ENCODE measurements at places on chromosomes 4 and X. TPM values are rescaled to one million over a fixed set of nuclear protein-coding genes. Genes with fewer than 3 reads are reported as not detected.

The ARHGAP6 gene
- total RNA-seq, result not detected

The ATP1B4 gene
- not detected for total RNA-seq

The FAT4 gene
- not detected for total RNA-seq

The TCP11X2 gene
- total RNA-seq, result not detected

The SLC34A2 gene
- not detected for total RNA-seq

The AKAP14 gene
- not detected for total RNA-seq

The TSPAN7 gene
- 0.23 TPM for total RNA-seq

The SMR3B gene
- total RNA-seq, result not detected

DNA sequence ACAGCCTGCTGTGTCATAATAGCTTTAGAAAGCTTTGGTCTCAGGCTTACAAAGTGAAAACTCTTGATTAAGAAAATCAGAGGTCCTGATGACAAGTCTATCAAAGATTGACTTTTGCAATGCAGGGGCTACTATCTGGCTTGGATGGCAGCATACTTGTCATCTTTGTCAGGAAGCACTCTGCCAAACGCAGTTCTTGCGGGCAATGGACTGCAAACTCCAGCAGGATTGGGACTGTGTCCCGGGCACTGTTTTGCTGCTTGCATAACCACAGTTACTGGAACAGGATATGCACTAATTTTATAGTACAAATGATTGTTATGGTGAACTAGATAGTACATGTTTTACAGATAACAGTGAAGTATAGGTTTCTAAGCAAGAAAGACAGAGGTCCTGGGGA, 185.6 kb downstream of the IQCM start:
- H3K4me3 ChIP-seq, result no peak overlapping the region
- H3K36me3 ChIP-seq, result no peaks in the 10 kb centered on the region
- H3K27me3 ChIP-seq, result no peaks in the 10 kb centered on the region
- no peak for DNase-seq

DNA sequence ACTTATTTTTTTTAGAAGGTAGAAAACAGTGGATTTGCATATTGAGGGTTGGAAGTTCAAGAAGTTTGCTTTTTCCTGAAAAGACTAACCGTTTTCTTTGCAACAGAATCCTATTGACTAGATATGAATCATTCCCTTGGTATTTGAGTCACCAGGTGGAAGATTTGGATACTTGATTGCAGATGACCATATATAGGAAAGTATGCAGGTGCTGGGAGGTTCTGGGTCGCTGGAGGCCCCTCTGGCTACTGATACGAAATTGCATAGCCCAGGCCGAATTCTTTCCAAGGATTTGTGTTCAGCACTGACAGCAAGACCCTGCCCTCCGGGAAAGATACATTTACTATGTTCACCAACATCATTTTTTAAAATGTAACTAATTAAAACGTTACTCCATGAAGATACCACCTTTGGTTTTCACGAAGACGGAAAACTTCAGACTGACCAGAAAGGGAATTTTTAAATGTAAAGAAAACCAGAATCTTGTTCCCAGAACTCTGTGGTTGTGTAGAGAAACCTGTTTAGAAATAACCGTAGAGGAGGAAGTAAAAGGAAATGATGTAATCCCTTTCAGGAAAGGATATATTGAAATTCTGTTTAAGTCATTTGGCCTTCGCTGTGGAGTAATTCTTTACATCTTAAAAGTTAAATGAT, 946 bp downstream of the ANXA3 start:
- H3K36me3 ChIP-seq, result peaks cover 3% of the 10 kb centered on the region
- H3K27me3 ChIP-seq, result peaks cover 40% of the 10 kb centered on the region
- DNase-seq, result no peak
- no peak overlapping the region for H3K27ac ChIP-seq
- no peak overlapping the region for H3K4me3 ChIP-seq

- DNase-seq, result no peak
- H3K4me1 ChIP-seq, result no peaks in the 10 kb centered on the region
- H3K4me3 ChIP-seq, result no peak overlapping the region
- H3K27me3 ChIP-seq, result peaks cover 8% of the 10 kb centered on the region
These were observed 17.8 kb downstream of the PSAPL1 start for GRCh38 chr4:7416745-7417432.

DNA sequence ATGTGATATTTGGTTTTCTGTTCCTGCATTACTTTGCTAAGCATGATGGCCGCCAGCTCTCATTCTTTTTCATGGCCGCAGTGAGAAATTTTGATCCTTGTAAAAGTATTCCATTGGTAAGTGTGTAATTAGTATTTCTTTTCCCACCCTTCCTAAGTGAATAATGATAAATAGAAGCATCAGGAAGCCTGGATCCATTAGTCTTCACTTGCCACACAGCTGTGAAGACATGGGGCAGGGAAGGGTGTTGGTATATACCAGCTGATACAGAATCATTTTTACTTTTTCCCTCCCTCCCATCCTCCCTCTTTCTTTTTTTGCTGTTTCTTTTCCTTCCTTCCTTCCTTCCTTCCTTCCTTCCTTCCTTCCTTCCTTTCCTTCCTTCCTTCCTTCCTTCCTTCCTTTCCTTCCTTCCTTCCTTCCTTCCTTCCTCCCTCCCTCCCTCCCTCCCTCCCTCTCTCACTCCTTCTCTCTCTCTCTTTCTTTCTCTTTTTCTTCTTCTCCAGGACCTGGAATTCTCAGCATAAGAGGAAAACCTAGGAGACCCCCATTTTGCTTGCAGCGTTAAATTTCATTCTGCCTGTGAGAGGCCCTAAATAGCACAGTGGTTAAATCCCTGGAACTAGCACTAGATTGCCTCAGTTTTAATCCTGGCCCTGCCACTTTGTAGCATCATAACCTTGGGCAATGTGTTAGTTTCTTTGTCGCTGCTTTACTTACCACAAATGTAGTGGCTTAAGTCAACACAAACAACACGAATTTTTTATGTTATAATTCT, 1.4 kb upstream of the NR0B1 start:
- H3K27me3 ChIP-seq, result peaks cover 9% of the 10 kb centered on the region
- H3K4me3 ChIP-seq, result no peak overlapping the region
- DNase-seq, result no peak
- H3K27ac ChIP-seq, result no peak overlapping the region

- H3K27ac ChIP-seq, result no peak overlapping the region
- DNase-seq, result no peak
- no peak overlapping the region for H3K4me3 ChIP-seq
- H3K4me1 ChIP-seq, result no peaks in the 10 kb centered on the region
- no peaks in the 10 kb centered on the region for H3K27me3 ChIP-seq
These were observed 379.6 kb downstream of the ARHGAP24 start for GRCh38 chr4:85854546-85854945.

DNA sequence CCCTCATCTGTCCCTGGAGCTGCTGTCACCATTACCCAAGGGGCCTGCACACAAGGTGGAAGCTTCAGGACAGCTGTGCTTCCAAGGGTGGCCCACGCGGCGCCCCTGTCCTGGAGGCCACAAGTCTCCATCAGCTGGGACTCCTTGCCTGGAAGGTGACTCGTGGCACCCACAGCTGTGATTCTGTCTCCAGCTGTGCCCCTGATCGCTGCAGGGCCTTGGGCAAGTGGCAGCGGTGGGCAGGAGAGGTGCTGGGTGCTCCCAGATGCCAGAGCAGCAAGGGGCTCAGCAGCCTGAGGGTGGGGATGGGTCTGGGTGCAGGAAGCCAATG, 9.0 kb upstream of the DUSP9 start:
- H3K36me3 ChIP-seq, result no peaks in the 10 kb centered on the region
- no peak for DNase-seq
- H3K27me3 ChIP-seq, result peaks cover 12% of the 10 kb centered on the region
- H3K4me1 ChIP-seq, result peaks cover 7% of the 10 kb centered on the region
- no peak overlapping the region for H3K4me3 ChIP-seq
- H3K27ac ChIP-seq, result no peak overlapping the region

GRCh38 chr4:88690355-88690754, 7.3 kb downstream of the NAP1L5 start:
- no peak overlapping the region for H3K27ac ChIP-seq
- peaks cover 40% of the 10 kb centered on the region for H3K36me3 ChIP-seq
- H3K4me1 ChIP-seq, result no peaks in the 10 kb centered on the region
- no peak for DNase-seq
- no peaks in the 10 kb centered on the region for H3K27me3 ChIP-seq

- no peak for DNase-seq
- no peak overlapping the region for H3K27ac ChIP-seq
- no peaks in the 10 kb centered on the region for H3K36me3 ChIP-seq
- H3K27me3 ChIP-seq, result peaks cover 64% of the 10 kb centered on the region
- no peak overlapping the region for H3K4me3 ChIP-seq
These were observed 2.2 kb downstream of the NMU start for GRCh38 chr4:55633903-55634302.

DNA sequence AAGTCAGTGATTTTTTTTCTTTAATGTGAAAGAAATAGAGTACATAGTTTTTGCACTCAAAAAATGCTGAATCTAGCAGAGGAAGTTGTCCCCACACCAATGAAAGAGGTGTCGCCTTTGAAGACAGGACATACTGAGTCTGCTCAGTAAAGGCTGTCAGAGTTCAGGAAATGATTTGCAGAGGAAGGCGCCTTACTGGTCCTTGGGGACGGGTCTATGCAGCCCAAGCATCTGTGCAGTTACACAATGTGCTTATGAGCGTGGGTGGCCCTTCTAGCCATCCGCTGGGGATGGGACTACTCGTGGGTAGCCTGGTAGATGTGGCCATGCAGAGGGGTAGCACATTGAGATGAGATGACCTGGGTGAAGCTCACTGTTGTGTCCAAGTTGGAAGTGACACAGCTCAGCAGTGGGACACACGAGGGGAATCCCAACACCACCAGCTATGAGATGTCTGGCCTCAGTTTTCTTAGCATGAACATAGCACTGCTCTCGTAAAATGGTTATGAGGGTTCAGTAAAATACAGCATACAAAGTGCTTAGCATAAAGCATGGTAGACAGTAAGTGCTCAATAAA, 116.5 kb upstream of the RBPJ start:
- peaks cover 15% of the 10 kb centered on the region for H3K27me3 ChIP-seq
- DNase-seq, result no peak
- no peak overlapping the region for H3K4me3 ChIP-seq
- peaks cover 22% of the 10 kb centered on the region for H3K4me1 ChIP-seq
- H3K36me3 ChIP-seq, result peaks cover 23% of the 10 kb centered on the region
- no peak overlapping the region for H3K27ac ChIP-seq

DNA sequence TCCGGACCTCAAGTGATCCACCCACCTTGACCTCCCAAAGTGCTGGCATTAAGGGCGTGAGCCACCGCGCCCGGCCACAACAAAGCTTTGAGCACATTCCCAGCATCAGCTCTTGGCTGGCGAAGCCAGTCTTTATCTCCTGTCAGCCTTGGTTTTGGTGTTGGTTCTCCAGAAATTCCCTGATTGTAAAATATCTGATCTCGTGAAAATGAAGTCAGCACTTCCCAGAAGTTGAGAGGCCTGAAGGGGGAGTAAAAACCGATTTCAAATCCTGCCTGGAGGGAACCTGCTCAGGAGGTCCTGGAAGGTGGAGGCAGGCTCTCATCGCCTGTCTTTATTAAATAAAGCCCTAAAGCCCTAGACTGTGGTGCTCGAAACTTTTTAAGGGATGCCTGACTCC, 33.6 kb downstream of the PTTG2 start:
- DNase-seq, result no peak
- no peaks in the 10 kb centered on the region for H3K27me3 ChIP-seq
- peaks cover 10% of the 10 kb centered on the region for H3K4me1 ChIP-seq
- no peak overlapping the region for H3K27ac ChIP-seq

DNA sequence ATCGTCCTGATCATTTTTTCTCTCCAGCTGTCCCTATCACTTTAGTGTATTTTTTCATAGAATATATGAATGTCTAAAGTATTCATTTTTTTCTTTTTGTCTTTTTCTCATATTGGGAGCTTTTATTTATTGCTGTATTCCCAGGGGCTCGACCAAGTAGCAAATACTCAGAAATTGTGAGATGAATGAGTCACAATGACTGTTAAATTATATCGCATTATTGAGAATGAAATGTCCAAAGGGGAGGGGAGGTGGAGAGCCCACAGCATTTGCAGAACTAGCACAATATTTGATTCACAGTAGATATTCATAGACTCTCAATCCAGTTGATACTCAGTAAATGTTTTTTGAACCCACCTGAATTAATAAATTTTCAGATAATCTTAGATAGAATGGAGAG, 543.6 kb upstream of the FAM241A start:
- no peaks in the 10 kb centered on the region for H3K36me3 ChIP-seq
- no peaks in the 10 kb centered on the region for H3K27me3 ChIP-seq
- no peaks in the 10 kb centered on the region for H3K4me1 ChIP-seq
- DNase-seq, result no peak

DNA sequence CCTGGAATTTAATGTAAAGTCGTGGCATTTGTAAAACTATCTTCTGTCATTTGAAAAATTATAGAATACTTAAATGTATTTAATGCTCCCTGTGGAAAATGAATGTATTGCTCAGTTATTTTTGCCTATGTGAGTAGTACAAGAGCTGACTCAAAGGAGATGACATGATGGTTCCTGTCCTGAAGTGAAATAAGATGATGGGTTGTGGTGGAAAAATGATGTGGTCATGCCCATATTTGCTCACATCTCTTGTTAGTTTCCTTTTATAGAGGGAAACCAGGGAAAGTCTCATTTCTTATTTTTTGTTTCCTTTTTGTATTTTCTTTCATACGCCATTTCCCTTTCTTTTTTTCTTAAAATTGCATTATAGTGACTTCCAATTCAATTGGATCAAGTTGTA, 23.7 kb downstream of the PLS3 start:
- H3K27ac ChIP-seq, result no peak overlapping the region
- H3K4me3 ChIP-seq, result no peak overlapping the region

DNA sequence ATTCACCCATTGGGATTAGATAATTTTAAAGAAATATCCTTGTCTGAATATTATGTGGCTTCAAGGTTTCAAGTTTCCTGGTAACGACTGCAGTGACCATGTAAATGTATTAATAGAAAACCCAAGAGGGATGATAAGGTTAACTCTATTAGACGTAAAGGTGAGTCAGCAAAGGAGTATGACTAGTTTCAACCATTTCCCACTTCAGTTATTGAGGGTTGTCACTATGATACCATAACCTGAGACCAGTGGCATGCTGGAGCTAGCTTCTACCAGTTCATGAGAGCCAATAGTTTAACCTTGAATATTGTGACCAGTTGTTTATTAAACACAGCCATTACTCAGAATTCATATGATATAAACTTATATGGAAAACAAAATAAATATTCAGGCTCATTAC, 270.1 kb downstream of the TMA16 start:
- DNase-seq, result no peak
- H3K27me3 ChIP-seq, result no peaks in the 10 kb centered on the region
- H3K4me3 ChIP-seq, result no peak overlapping the region
- H3K36me3 ChIP-seq, result no peaks in the 10 kb centered on the region
- no peak overlapping the region for H3K27ac ChIP-seq

GRCh38 chr4:84159762-84160161, 339.3 kb downstream of the NKX6-1 start:
- no peaks in the 10 kb centered on the region for H3K36me3 ChIP-seq
- H3K4me3 ChIP-seq, result no peak overlapping the region
- no peak overlapping the region for H3K27ac ChIP-seq
- no peak for DNase-seq

GRCh38 chr4:147492306-147492705, 11.4 kb downstream of the EDNRA start:
- peaks cover 12% of the 10 kb centered on the region for H3K27me3 ChIP-seq
- H3K4me3 ChIP-seq, result no peak overlapping the region
- no peak overlapping the region for H3K27ac ChIP-seq
- no peaks in the 10 kb centered on the region for H3K36me3 ChIP-seq
- H3K4me1 ChIP-seq, result no peaks in the 10 kb centered on the region
- no peak for DNase-seq

Measured in activated CD4-positive, alpha-beta memory T cell treated with anti-CD3 and anti-CD28 coated beads, Interleukin-2, amount 10 ng/mL, durations not matched to agents 7 days and 5 days (primary cell).